Ascending aorta (tissue), 2 donors: ENCODE measurements at places on chromosomes 13 and 19. TPM values are rescaled to one million over a fixed set of nuclear protein-coding genes. Genes with fewer than 3 reads are reported as not detected.

DNA sequence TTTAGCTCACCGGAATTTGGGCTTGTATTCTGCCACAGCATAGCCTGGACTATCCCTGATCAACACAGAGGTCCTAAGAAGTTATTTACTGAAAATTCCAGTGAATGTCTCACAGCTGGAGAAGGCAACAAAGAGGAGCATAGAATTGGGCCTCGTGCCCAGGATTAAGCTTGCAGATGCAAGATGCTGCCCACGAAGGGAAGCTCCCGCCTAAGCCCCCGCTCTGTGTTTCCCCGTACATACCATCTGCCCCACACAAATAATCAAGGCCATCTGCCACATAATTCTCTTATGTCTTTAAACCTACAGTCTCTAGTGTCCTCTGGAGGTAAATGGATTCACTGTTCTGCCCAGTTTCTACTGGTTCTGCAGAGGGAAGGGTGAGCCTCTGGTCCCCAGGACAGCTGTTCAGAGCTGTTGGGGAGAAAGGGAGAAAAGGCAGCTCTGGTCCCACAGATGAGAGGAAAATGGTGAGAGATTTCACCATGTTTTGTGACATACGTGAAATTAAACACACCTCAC lies 7.4 kb upstream of the TPP2 start:
- DNase-seq, result no peak

DNA sequence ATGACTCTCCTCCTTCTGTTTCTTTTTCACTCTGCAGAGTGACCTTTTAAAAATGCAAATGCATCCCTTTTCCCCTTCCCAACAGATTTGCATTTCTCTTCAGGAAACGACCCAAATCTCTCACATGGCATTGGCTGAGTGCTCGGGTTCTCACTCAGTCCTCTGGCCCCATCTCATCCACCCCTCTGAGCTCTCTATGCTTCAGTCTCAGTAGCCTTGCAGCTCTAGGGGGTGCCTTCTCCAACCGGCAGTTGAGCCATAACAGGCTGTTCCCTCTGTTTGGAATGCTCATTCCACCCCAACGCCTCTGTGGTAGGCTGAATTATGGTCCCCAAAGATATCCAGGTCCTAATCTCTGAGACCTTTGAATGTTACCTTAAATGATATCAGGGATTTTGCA lies 78.2 kb downstream of the AKAP11 start:
- DNase-seq, result no peak

DNA sequence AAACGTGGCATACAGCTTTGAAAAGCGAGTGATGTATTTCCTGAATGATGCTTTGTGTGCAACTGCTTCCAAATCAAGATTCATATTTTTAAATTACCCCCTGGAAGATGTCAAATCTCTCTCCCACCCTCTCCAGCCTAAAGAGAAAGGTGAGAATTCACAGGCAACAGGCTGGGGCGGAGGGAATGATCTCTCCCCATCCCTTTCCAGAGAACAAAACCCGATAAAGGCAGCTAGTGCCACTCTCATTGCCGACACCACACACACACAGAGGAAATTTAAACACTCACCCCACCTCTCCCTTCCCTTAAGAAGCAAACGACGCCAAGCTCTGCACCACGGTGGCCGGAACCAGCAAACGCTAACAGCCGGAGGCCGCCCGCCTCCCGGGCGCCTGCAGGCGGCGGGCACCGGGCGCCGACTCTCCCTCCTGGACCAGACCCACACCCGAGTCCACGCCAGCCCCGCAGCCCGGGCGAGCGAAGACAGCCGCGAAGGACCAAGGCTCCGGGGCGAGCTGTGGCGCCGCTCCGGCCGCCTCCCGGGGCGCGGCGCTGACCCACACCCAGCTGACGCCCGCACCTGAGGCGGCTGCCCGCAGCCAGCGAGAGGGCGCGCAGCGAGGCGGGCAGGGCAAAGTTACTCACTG lies 477 bp downstream of the LNX2 start:
- no peak for DNase-seq

CILP2 gene
- total RNA-seq, result not detected

CCDC106 gene
- total RNA-seq, result 27.6 TPM

TPTE2 gene
- not detected for total RNA-seq

DNA sequence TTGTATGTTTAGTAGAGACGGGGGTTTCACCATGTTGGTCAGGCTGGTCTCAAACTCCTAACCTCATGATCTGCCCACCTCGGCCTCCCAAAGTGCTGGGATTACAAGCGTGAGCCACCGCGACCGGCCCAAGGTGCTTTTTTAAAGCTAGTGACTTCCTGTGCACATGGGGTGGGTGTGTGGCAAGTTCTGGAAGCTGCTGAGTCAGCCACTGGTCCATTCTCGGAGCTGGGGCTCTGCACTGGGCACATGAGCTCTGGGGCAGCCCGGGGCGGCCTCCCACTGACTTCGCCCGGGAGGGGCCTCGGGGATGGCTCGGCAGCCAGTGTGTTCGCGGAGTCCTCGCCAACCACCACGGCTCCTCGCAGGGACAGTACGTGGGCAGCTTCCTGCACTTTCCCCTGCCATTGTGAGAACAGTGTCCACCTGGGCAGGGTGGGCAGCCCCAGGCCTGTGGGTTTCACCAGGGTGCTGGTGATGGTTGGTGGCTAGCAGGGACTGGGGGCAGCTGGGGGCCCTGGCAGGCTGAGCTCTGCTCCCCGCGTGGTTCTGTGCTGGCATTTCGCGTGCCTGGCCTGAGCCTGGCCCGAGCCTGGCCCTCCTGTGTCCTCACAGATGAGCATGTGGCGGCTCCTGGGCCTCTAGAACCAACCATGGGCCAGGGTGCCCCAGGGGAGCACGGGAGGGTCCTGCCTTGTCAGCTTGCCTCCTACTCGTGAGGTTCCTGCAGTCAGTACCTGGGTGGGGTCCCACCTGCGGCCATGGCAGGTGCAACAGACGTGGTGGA lies 12.2 kb downstream of the CBARP start:
- DNase-seq, result no peak

GRCh38 chr13:99296398-99296797 lies 10.8 kb downstream of the GPR183 start:
- no peak for DNase-seq

WDR88 gene
- not detected for total RNA-seq

MUC16 gene
- total RNA-seq, result 0.32 TPM

- DNase-seq, result no peak
Measured at GRCh38 chr13:69287050-69287698, 820.5 kb upstream of the ATXN8OS start.

GRCh38 chr13:28346154-28346553 lies 148.8 kb downstream of the FLT1 start:
- DNase-seq, result no peak

- DNase-seq, result no peak
Measured at GRCh38 chr19:6286676-6287075, 6.9 kb upstream of the MLLT1 start.

ZNF473 gene
- total RNA-seq, result 3.4 TPM

ZNF491 gene
- not detected for total RNA-seq
